Esophagus mucosa (tissue), 1 donor: ENCODE measurements at places on chromosomes 4 and X. TPM values are rescaled to one million over a fixed set of nuclear protein-coding genes. Genes with fewer than 3 reads are reported as not detected.

- no peak for ATAC-seq
These were observed 137.5 kb downstream of the ZNF674 start for GRCh38 chrX:46407753-46408130.

DNA sequence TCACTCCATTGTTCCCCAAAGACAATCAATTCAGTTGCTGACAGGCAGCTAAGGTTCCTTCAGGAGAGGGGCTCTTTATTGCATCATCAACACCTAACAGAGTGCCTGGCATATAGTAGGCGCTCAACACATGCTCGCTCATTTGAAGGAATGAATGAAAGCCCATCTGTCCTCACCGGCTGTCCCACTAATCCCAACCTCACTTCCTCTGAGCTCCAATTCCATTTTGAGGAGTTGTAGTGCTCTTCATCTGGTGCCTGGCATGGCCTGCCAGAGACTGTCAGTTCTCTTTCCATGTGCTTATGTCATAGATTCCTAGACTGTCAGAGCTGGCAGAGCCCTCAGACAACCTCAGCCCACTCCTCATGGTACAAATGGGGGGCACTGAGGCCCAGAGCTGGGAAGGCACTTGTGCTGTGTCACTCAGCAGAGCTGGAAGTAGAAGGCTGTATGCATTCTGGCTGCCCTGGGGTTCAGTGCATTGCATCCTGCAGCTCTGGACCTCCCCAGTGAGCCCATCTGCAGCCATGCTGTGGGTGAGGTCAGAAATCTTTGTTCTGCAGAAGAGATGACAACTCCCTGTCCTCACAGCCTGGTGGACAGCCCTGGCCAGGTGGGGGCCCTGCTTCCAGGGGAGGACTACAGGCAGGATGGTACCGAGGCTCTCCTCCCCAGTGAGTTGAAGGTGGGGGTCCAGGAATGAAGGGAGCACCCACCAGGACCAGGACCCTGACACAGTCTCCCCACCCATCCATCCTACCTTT lies 134.9 kb upstream of the PJA1 start:
- no peak for ATAC-seq

DNA sequence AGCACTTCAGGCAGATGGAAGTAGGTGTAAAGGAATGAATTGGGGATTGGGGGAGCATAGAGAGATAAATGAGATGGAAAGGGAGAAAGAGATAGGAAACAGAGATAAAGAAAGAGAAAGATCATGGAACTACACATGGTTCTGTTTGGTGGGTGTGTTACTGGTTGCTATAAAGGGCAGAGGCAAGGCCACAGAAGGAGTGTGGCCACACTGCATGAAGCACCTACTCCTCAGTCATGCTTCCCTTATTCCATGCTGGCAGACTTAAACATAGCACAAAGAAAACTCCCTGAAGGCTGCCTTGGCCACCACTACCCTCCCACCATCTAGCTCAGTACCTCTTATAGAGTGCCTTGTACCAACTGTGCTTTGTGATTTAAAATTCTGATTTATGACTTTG lies 56.9 kb downstream of the OPHN1 start:
- no peak for ATAC-seq

Gene REPS2
- total RNA-seq = 0.88 TPM
